ENCODE measurements at places on chromosomes 2 and 18. TPM values are rescaled to one million over a fixed set of nuclear protein-coding genes. Genes with fewer than 3 reads are reported as not detected.

- ATAC-seq, result no peak
Observed at GRCh38 chr2:223621901-223622300, 19.7 kb upstream of the SCG2 start.

GRCh38 chr2:219028996-219029828 lies 12.1 kb downstream of the CFAP65 start:
- ATAC-seq, result peak; percentile 25

DNA sequence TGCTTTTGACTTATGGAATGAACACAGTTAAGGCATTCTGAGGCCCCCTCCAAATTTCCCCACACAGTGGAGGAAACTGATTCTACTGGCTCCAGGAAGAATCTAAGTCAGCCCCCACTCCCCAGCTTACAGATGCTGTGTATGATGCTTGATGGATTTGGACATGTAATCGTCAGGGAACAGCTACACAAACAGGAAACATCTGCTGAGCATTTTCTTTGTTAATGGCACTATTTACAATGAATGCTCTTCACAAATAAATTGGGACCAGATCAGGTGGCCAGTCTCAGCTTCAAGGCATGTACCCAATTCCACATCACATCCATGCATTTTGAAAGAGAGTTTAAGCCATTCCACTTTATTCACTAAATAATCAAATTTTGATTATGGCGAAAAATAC lies 562.3 kb downstream of the SOX11 start:
- no peak for ATAC-seq

- ATAC-seq, result peak; percentile 28
Observed at GRCh38 chr18:3498698-3499471, 48.9 kb downstream of the TGIF1 start.

- ATAC-seq, result no peak
Observed at GRCh38 chr2:137220438-137220993, 455.2 kb downstream of the THSD7B start.

DNA sequence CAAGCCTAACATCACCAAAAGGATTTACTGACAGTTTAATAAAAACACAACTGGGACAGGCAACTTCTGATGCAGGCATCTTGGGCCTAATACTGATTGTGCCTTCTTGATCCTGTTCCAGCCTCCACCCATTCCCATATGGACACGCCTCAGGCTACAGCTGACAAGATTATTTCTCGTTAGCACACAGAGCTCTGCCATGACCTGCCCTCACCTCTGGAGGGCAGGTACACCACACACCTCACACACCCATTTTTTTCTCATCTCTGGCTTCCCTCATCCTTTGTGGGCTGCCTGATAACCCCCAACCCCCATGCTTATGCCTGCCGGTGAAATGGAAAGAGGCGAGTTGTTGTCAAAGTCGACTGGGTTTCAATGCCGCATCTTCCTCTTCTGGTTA lies 147.0 kb downstream of the ANTXR1 start:
- ATAC-seq, result no peak

GRCh38 chr18:26685438-26686157 lies 137.2 kb upstream of the KCTD1 start:
- no peak for ATAC-seq

GRCh38 chr2:96408616-96409015 lies 73.0 kb downstream of the NCAPH start:
- ATAC-seq, result no peak

DNA sequence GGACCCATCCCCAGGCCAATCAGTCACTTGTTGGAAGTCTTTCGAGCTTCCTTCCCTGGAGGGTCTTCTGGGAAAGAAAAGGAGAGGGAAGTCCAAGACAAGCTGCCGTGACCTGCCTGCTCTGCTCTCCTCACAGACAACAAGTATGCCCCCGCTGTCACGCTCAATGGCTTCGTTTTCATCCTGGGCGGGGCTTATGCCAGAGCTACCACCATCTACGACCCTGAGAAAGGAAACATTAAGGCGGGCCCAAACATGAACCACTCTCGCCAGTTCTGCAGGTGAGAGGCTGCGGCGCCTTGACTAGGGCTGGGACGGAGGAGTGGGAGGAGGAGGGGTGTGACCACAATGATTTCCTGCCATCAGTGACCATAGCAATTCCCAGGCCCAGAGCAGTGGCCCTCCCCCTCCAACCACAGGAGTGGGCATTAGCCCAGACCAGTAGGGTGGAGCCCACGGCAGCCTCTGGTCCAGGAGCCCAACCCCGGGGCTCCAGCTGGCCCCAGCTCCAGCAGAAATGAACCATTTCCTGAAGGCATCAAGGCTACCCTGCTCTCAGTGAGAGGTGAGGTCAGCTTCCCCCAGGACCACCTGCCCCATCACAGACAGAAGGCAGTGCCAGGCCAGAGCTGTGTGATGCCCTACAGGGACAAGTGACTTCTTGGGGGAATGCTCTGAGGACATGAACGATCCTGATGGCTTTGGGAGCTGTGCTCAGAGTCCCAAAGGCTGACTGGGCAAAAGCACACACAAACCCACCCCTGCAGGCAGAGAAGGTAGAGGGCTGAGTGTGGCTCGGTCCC lies 223.1 kb downstream of the ATAD2B start:
- no peak for ATAC-seq

- ATAC-seq, result no peak
Observed at GRCh38 chr2:2851806-2852777, 521.0 kb upstream of the MYT1L start.

DNA sequence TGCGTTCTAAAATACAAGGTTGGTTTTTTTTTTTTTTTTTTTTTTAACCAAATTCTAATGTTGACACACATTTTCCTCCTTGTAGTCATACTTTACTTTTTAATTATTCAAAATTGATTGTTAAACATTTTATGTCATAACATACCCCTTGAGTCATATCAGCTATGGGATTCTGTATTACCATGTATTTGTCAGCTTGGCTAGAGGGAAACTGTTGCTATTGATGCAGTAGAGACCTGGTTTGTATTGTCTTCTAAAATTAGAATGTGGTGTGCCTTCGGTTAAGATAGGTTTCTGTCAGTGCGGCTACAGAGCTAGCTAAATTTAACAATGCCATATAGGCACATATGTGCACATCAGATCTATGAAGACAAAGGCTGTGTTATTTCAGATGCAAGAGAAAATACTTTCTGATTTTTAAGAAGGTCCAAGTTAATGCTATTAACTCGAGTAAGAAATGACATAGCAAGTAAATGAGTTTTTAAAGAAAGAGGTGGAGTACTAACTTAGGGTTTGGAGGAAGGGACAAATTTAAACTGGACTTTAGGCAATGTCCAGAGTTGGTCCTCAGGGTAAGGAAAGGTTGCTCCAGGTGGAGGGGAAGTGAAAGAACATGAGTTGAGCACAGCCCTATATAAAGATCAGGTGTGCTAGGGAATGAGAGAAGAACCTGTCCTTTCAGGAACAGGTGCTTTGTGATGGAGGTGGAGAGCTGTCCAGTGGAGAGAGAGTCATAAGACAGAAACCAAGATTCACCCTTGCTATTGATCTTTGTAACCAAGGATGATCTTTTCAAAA lies 152.3 kb downstream of the PRPF40A start:
- ATAC-seq, result peak; percentile 78

DNA sequence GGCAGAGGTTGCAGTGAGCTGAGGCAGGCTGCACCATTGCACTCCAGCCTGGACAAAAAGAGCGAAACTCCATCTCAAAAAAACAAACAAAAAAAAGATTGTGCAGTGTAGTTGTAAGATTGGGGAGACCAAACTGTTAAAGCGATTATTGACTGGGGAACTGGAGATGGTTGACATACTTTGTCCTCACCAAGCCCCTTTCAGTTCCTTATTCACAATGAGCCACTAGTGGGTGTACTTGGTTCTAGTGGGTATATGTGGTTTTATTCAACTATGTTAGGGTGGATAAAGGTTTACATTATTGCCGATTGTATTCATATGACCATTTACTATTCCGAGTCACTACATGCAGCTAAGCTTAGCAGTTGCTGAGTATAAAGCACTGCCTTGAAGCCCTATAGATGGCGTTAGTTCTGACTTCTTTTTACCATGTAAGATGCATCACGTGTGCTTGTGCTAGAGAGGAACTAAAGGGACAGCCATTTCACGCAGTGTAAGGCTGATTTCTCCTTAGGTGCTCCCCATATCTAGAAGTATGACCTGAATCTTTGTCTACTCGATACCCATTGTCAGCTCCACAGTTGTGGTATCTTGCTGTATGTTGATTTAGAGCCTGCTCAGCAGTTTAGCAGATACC lies 12.1 kb downstream of the EIF4E2 start:
- ATAC-seq, result no peak

DNA sequence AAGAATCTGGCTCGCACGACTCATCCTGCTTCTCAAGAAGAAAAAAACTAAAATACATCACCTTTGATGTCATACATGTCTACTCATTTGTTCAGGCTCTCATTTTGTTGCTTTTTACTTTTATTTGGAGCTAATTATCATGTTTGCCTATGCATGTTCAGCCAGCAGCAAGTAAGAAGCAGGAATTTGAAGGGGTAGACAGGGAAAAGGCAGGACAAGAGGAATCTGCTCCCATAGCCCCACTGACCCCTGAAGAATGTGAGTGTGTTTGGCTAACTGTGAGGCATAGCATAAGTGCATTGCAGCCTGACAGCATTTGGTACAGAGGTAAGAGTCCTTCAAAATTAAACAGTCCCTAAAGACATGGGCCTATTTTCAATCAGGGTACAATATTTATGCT lies 72.7 kb downstream of the NYAP2 start:
- no peak for ATAC-seq

DNA sequence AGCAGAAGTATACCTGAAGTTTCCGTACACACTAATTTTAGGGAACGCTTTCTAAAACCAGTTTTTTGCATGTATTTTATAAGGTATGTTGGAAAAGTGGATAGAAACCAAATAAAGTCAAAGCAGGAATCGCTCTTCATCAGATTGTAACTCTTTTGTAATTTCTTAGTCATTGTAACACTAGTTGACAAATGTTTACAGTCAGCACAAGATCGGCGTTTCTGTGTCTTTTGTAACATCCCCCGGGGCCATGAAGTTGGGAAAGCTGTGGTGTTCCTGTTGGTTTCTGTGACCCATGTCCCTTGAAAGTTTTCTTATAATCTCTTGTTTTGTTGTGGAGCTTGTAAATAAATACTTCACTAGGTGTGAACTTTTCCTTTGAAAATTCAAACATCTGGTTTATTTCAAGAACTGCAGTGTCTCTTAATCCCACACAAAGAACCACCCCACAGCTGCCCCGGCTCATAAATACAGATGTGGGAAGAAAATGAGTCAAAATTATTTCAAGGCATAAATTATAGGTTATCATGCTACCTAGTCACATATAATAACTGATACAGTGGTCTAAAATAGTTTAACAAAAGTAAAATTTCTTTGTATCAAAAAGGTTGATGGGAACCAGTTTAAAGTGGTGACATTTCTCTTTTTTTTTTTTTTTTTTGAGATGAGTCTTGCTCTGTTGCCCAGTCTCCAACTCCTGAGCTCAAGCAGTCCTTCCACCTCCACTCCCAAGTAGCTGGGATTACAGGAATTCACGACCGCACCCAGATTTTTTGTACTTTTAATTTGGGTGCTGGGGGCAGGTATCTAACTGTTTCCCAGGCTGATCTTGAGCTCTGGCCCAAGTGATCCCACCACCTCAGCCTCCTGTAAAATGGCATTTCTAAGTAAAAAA lies 751 bp upstream of the NMI start:
- peak; percentile 45 for ATAC-seq

GRCh38 chr2:38441346-38441745 lies 64.3 kb upstream of the ATL2 start:
- ATAC-seq, result no peak

- ATAC-seq, result no peak
Observed at GRCh38 chr2:230444832-230445231, 28.8 kb downstream of the SP100 start.

DNA sequence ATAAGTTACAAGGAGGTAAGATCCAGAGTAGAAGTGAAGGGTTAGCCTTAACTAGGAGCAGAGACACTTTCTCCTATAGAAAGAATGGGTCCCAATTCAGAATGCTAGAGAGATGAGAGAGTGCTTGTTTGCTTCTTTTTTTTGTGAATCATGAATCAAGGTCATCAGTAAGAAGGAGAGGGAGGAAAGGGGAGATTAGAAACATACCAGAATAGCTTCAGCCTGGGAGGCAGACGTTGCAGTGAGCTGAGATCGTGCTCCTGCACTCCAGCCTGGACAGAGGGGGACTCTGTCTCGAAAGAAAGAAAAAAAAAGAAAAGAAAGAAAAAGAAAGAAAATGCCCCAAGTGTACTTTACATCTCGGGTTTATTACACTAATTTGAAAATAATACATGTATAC lies 55.8 kb upstream of the SLC35F5 start:
- ATAC-seq, result no peak

DNA sequence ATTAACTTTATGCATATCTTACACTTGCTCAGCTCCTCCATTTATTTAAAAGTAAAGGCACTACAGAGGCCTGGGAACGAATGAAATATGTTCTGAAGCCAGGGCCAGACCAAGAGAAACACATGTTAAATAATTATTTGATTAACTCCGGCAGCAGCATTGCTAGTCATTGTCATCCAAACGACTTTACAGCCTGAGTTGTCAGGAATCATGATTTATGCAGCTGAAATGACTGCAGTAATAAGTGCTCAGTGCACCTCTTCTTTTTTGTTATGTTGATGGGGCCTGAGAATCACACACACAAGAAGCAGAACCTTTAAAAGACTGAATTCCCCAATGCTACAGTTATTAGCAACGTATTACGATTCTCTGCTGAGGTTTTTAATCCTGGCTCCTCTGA lies 58.9 kb downstream of the EPHA4 start:
- no peak for ATAC-seq

DNA sequence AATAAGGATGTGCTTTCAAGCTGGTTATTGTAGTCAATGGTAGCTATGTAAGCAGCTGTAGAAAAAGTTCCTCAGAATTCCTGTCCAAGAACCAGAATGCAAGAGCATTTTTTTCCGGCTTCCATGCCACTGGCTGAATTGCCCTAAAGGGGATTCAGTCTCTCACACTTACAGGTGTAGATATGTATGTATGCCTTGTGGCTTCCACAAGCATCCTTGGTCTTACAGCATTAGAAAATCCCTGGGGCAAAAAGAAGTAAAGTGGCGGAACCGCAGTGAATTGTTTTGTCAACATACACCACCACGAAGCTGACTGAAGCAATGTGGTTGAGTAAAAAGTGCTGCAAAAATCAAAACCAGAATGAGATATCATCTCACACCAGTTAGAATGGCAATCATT lies 54.6 kb downstream of the FANCL start:
- no peak for ATAC-seq

GRCh38 chr2:66576561-66577320 lies 141.8 kb downstream of the MEIS1 start:
- ATAC-seq, result no peak

Gene STPG4
- 0.50 TPM for total RNA-seq

Gene CCDC74B
- total RNA-seq, result 4.4 TPM

Gene CYBRD1
- 0.24 TPM for total RNA-seq
